ENCODE measurements at places on chromosomes 6 and 20.

- no peak for DNase-seq
Measured at GRCh38 chr6:103791458-103791857, 1068.3 kb downstream of the HACE1 start.

DNA sequence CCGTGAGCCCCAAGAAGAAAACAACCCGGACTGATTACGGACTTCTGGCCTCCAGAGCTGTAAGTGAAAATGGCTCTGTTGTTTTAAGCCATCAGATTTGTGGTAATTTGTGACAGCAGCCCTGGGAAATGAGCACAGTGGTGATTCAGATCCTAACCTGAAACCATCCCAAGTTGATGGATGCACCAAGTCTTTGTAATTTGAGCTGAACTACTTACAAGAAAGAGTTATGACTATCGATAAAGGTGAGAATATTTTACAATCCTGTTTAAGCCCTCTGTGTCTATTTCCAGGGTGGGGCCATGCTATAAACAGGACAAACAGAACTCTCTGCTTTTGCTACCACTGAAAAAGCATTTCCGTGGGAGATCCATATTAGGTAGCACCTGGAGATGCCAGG lies 19.1 kb upstream of the RIN2 start:
- DNase-seq = no peak

- DNase-seq = peak; percentile 36
Measured at GRCh38 chr20:17530716-17531664, at the start of gene BFSP1. TSS of gene BFSP1 (minus strand) at chr20:17531379. CDS start at chr20:17531329, 50 bp downstream.

DNA sequence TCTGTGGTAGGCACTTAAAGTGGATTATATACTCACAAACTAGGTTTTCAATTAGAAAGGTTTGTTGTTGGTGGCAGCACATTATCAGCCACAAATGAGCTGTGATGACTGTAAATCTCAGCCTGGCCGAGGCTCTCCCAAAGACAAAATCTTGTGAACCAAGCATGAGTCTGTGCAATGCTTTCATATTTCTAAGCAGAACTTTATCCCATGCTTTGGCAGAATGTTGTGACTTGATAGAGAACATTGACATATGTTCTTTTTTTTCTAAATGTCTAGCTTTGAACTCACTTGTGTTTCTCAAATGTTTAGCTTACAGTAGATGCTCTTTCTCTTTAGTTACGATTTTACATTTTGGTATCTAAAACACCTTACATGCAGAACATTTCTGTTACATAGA lies 105.9 kb downstream of the KLHL32 start:
- DNase-seq = no peak

DNA sequence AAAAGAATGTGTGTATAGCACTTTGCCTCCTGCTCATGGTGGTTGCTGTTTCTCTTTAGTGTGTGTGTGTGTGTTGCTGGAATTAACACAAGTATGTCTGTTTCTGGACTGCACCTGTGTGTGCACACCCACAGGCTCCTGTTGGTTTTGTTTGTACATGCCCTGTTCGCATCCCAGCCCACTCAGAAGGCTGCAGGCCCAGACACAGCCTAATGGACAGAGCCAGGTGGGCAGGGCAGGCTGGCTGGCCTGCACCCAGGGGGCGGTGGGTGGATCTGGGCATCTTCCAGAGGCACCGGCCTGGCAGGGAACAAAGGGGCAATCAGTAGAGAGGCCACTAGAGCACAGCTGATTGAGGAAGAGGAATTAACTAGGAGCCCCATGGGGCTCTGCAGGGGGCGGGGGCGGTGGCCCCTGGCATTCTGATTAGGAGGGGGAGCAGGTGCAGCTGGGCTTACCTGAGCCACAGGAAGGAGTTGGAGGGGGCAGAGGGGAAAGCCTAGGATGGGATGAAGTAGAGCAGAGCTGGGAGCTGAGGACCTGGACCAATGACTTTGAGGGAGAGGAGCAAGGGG lies 21.9 kb downstream of the CD40 start:
- no peak for DNase-seq

GRCh38 chr6:47288267-47289090 lies 21.2 kb downstream of the TNFRSF21 start:
- DNase-seq = no peak

DNA sequence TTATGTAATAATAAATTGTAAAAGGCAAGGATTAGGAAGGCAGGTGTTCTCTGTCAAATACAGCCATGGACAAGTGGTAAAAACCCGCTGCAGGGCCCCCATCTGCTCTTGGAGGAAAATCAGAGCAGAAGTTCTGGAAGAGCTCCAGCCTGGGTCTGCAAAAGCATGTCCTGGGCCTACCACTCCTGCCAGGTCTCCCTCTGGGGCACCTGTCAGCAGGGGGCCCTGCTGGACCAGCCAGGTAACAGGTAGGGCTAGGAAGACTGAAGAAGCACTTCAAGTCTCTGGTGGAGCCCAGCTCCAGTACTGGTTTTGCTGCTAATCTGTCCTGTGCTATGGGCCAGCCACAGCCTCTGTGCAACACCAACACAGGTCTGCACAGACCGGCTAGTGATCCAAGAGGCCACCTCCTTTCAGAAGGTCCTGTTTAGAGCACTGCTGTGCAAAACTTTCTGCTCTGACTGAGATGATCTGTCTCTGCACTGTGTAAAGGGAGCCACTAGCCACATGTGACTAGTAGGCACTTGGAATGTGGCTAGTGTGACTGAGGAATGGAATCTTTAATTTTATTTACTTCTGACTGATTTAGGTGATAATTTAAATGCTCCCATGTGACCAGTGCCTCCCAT lies 30.2 kb downstream of the RRBP1 start:
- no peak for DNase-seq

- DNase-seq = no peak
Measured at GRCh38 chr6:159815410-159815809, 15.3 kb downstream of the PNLDC1 start.

GRCh38 chr6:168037242-168037641 lies 39.8 kb downstream of the KIF25 start:
- no peak for DNase-seq

- no peak for DNase-seq
Measured at GRCh38 chr20:8635837-8636236, 433.1 kb upstream of the PLCB4 start.

DNA sequence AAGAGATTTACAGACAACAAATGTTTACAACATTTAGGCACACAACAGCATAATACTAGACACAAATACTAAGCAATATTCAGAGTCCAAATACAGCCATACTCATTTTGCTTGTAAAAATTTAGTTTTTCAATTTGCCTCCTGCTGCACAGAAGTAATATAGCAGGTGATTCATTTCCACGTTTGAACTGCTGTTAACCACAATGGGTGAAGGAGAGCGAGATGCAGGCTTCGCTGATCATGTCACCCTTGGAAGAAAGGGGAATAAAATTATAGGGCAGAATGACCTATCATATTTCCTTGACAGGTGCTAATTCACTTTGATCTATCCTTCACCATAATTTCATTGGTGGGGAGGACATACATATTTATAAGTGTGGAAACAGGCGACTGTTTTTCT lies 643.8 kb upstream of the AGPAT4 start:
- no peak for DNase-seq

- DNase-seq = no peak
Measured at GRCh38 chr6:27294409-27294808, 17.7 kb downstream of the POM121L2 start.

- DNase-seq = no peak
Measured at GRCh38 chr6:684831-685636, 7.9 kb downstream of the EXOC2 start.

- peak; percentile 27 for DNase-seq
Measured at GRCh38 chr6:159727717-159728445, 575 bp downstream of the WTAP start.

DNA sequence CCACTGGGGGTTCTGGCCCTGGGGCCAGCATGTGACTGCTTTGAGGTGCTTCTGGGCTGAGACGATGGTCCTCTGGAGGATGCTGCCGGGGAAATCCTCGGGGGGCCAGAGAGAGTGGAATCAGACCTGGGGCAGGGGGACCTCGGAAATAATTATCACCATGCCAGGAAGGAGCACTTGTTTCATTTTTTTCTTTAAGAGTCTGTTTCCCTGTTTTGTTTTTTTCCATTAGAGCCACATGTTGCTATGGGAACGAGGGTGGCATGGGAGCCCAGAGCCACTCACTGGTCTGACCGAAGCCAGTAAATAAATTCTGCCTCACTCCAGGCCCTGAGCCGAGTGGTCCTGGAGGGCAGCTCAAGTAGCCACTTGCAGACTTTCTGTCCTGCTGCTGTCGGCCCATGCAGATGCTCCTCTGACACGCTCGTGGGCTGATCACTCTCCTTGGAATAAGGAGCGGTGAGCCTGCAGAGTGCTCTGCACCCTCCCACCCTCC lies 365.1 kb downstream of the ZFAND3 start:
- no peak for DNase-seq

- DNase-seq = no peak
Measured at GRCh38 chr6:1641343-1641885, 31.7 kb downstream of the FOXC1 start.

- peak; percentile 22 for DNase-seq
Measured at GRCh38 chr20:46767127-46767761, 57.8 kb downstream of the SLC2A10 start.

DNA sequence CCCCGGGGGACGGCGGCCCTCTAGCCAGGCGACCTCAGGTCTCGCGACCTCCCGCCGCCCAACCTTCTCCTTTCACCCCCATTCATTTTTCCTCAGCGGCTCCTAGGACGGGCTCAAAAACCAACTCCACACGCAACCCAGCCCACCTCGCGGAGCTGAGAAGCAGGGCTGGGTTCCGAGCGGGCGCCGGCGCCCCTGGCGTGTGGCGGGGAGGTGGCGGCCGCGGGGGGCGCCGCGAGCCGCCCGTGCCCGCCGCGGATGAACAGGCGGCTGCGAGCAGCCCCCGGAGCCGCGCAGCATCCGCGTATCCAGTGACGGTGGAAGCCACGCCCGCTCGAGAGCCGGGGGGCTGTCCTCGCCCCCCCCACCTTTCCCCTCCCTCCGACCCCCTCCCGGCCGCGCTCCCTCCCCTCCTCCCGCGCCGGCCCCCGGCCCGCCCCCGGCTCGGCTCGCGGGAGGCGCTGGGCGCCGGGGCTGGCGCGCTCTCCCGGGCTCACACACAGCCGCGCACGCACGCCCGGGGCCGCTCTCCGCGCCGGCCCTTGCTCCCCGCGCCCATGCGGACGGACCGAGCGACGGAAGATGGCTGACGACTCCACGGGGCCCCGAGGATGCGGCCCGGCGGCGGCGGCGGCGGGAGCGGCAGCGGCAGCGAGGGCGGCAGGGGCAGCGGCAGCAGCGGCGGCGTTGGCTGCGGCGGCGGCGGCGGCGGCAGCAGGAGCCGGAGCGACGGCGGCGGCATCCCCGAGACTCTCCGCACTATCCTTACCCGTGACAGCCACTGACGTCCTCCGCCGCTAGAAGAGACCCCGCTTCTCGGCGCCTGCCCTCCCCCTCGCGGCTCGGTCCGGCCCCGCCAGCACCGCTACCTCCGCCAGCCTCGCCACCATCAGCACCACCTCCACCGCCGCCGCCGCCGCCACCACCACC lies at the start of gene SOBP:
TSS of gene SOBP (plus strand) at position 482 of the 930 bp plus-strand sequence. CDS start 500 bp downstream, outside the sequence.
- peak; percentile 20 for DNase-seq

DNA sequence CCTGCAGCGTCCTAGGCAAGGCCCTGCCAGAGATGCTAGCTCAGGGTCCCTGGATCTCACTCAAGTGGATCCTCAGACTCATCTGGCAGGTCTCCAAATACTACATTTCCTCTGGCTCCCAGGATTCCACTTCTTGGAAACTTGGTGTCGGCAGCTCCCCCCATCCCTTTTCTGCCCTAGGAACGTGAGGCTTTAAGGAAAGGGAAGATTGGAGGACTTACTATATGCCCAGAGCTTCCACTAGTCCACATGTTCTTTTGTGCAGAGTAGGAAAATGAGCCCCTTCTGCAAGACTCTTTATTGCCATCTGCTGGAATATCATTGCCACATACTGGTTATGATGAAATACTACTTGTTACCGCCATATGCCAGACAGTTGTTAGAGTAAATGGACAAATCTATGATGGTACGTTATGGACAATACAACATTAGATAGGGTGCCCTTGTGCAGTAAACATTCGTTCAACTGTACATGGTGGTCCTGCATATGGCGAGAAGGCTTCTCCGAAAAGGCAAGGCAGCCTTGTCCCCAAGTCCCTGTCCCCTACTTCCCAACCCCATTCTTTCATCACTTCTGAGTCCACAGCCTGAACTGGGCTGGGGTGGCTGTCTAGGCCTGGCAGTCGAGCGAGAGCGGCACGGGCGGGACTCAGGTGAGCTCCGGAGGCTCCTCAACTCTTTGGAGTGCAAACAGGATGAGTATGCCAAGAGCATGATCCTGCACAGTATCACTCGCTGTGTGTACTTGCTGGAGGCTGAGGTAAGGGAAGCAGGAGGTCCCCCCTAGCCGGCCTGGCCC lies 780 bp downstream of the ARMC12 start:
- DNase-seq = peak; percentile 97

GRCh38 chr6:53493635-53494025 lies 51.3 kb downstream of the GCLC start:
- no peak for DNase-seq

DNA sequence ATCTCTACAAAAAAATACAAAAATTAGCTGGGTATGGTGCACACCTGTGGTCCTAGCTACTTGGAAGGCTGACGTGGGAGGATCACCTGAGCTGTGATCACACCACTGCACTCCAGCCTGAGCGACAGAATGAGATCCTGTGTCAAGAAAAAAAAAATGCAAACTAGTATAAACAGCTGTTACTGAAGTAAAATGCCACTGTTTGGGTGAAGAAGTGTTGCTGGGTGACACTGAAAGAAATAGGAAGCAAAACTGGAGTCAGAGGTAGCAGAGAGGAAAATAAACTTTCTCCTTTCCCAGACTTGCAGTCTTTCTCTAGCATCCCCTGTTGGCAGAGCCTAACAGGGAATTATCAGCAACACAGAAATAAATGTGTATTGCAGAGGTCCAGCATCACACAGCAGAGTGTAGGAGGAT lies 241.2 kb upstream of the PREP start:
- no peak for DNase-seq

DNA sequence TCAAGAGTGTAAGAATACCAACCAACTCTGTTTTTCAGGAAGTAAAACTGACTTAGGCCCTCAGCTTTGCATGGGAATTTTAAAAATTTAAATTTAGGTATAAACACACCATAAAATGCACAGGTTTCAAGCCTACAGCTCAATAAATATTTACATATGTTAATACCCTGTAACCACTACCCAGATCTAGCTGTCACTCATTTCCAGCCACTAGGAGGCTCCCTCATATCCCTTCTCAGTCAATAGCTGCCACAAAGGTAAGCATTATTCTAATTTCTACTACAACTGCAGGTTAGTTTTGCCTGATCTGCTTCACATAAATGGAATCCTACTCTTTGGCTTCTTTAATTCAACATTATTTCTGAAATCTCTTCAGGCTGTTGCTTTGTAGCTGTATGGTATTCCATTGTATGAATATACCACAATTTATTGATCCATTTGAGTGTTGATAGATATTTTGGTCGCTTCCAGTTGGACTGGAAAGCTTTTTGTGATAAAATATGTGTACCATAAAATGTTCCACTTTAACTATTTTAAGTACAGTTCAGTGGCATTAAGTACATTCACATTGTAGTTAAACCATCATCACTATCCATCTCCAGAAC lies 32.5 kb upstream of the MEI4 start:
- DNase-seq = peak; percentile 36

GRCh38 chr20:58571356-58571692 lies 56.1 kb upstream of the APCDD1L start:
- DNase-seq = no peak

- DNase-seq = peak; percentile 7
Measured at GRCh38 chr6:119284861-119285521, 64.6 kb downstream of the MAN1A1 start.

- DNase-seq = peak; percentile 44
Measured at GRCh38 chr6:138498629-138499302, 528 bp downstream of the NHSL1 start.

GRCh38 chr20:56430957-56431356 lies 18.9 kb downstream of the CASS4 start:
- DNase-seq = no peak
